ENCODE measurements at places on chromosomes 7 and 10.

GRCh38 chr10:89540420-89540949 lies 5.1 kb upstream of the SLC16A12 start:
- DNase-seq, result no peak

DNA sequence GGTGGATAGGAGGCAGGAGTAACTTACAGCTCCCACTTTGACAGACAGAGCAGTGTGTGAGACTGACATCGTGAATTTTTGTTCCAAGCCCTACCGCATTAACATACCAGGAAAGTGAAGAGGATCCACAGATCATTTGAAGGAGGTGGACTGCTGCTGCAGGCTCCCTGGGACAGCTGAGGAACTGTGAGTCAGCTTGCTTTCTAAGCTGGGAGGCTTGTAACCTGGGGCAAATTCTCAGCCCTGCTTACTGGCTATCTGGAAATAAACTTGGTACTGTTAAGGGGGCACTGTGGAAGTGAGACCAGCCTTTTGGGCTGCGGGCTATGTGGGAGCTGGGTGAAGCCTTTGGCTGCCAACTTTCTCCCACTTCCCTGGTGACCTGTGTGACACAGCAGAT lies 1202.5 kb downstream of the DNAJB9 start:
- DNase-seq, result no peak

- no peak for DNase-seq
These were observed 339.4 kb downstream of the FRMD4A start for GRCh38 chr10:13991353-13991752.

DNA sequence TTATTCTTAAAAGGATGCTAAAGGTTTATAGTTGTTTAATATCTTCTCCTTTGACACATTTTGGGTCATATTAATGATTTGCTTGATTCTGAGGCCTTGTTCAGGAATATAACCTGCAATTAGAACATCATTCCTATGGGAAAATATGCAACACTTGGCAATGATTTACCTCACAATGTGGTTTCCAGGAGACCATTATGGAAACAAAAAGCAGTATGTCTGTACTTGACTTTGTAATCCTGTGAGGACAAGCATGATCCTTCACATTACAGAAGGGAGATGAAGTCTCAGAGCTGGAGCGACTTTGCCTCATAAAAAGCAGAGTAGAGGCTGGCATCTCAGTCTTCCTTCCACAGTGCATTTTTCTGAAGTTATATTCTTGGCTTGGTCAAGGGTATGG lies 57.0 kb upstream of the CDCA7L start:
- DNase-seq, result no peak

GRCh38 chr7:151725844-151726651 lies 150.9 kb downstream of the PRKAG2 start:
- DNase-seq, result no peak

DNA sequence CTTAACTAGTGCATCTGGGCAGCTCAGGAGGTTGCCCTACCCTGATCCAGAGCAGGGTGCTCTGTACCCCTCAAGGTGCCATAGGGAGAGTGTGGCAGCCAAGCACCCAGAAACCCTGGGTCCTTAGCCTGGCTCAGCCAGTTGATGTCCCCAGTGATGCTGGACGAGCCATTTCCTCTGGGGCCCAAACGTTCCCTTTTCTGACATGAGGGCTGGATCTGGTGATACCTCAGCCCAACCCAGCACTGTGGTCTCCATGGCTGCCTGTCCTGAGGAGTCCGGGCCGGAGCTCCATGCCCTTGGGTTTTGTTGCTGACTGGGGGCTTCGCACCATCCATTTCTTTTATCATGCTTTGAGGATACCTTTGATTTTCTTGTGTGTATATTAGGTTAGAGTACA lies 87.9 kb upstream of the IKZF1 start:
- DNase-seq, result no peak

DNA sequence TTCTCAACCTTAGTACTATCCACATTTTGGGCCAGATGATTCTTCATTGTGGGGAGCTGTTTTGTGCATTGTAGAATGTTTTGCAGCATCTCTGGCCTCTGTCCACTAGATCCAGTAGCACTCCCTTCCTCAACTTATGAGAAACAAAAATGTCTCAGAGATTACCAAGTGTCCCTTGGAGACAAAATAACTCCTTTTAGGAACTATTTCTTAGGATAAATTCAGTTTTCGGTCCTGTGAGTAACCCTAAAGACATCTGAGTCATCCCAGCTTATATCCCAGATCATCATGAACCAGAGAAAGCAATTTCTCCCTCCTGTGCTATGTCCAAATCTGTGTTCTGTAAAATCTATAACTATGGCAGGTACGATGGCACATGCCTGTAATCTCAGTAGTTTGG lies 266.6 kb upstream of the PHYHIPL start:
- no peak for DNase-seq

GRCh38 chr10:11639849-11640764 lies 28.7 kb upstream of the USP6NL start:
- no peak for DNase-seq

- peak; percentile 6 for DNase-seq
These were observed 64.2 kb downstream of the ARMC3 start for GRCh38 chr10:22992075-22992474.

DNA sequence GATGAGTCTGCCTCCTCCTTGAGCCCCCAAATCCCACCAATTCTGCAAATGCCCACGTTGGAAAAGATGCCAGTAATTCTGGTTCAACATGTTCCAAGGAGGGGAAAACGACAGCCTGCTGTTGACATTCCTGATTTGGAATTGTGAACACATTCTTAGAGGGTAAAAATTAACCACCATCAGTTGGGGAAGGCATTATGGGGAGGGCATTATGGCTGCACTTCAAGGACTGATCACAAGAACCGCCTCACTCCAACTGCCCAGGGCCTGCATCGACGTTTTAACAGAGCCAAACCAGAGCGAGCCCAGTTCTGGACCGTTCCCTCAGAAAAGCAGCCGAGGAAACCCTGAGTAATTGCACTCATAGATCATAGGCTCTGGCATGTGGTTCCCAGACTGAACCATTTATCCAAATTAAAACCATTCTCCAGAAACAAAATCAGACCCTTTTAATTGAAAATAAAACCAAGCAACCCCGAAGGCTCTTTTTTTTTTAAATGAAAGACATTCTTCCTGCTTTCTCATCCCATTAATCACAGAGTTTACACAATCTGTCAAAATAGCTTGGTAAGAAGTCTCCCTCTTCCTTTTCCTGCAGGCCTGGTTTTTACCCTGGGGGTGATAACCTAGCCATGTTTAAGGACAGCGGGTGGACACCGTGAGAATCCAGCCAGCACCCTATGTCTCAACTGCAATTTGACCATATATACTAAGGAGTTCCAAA lies 8.0 kb downstream of the TNS3 start:
- DNase-seq, result no peak

All from activated naive CD4-positive, alpha-beta T cell treated with Interleukin-2 at 50 U/mL for 16 hours (primary cell).